ENCODE measurements at places on chromosomes 2 and 18.

DNA sequence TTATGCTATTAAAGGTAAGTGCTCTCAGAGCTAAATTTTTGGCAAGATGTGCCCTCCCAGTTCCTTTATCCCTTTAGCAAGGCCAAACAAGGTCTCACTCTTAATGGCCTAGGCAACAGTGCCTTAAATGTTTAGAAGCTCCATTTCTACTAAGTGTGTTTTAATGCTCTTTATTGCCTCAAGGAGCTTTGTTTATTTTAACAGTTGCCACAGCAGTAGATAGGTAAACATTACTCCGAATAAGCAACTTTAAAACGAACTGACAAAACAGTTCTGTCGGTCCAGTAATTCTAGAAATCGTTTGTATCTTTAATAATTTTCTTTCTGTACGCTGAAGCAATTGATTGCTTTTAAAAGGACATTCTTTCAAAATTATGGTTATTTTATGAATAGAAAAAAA lies 74.5 kb downstream of the PIEZO2 start:
- DNase-seq = no peak

GRCh38 chr2:43224571-43225092 lies 1.8 kb downstream of the ZFP36L2 start:
- peak; percentile 46 for DNase-seq

DNA sequence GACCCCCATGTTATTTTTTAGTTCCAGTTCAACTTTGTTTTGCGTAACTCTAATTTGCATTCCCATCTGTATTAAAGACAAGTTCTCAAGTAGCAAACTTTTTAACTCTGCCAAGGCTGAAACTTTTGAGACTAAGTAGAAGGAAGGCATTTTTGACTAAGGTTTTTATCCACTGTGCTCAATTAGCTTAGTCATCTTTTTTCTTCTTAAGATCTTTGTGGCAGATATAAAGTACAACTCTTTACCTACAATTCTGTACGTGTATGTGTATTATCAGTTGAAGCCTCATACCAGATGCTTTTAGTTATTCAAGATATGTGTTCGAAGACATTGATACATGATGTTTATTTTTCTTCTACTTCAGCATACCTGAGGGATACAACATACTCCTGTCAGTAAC lies 41.6 kb downstream of the CREB1 start:
- no peak for DNase-seq

DNA sequence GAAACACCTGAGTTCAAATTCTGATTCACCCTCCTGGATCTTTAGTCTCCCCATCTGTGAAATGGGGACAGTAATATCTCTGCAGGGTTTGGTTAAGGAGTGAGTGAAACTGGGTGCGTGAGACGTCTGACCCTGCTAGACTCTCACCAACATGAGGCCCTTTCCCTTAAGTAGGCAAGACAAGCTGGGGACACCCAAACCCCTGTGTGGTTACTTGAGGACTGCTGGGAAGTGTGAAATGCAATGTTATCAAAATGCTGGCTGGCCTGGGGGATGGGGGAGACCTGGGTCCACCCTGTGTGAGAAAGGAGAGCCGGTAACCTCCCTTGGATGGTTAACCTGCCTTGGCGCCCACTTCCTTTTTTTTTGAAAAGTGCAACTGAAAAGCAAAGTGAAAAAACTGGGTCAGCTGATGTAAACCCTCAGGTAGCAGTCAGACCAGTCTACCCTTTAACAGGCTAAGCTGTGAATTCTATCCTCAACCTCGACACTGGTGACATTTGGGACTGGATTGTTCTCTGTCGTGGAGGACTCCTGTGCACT lies 82.3 kb downstream of the INPP5D start:
- no peak for DNase-seq

GRCh38 chr2:70999362-70999761 lies 4.7 kb upstream of the TEX261 start:
- no peak for DNase-seq

DNA sequence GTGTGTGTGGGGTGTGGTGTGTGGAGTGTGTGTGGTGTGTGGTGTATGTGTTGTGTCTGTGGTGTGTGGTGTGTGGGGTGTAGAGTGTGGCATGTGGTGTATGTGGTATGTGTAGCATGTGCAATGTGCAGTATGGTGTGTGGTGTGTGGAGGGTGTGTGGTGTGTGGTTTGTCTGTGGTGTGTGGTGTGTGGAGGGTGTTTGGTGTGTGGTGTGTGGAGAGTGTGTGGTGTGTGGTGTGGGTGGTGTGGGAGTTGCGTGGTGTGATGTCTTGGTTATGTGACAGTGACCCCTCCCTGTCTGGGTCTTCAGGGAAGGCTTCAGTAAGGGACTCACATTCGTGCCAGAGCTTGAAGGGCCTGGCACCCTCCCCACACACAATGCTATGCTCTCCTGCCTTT lies 718.2 kb upstream of the SOX11 start:
- DNase-seq = no peak

- no peak for DNase-seq
Measured at GRCh38 chr2:68562934-68563333, 80.4 kb upstream of the PROKR1 start.

DNA sequence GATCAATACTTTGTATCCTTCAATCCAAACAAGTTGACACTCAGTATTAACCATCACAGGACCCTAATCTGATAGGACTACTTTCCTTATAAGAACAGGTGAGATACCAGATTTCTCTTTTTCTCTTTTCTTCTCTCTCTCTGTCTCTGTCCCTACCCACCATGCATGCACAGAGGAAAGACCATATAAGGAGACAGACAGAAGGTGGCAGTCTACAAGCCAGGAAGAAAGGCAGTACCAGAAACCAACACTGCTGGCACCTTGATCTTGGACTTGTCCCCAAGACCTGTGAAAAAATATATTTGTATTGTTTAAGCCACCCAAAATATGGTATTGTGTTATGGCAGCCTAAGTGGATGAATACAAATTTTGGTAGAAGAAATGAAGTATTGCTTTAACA lies 156.2 kb upstream of the KCNH7 start:
- no peak for DNase-seq

DNA sequence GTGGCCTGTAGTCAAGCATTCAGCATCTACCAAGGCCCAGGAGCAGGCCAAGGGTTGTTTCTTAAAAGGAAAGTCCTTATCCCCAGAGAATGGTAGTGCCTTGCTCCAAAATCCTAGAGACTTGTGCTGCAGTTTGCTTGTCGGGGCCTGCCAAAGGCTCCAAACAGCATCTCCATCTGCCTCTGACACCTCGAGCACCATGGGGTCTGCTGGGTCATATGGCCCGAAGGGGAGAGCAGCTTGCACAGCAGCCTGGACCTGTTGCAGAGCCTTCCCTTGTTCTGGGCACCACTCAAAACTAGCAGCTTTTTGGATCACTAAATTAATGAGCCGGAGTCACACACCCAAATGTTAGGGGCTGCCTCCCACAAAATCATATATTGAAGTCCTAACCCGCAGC lies 35.7 kb downstream of the GNAL start:
- DNase-seq = no peak

DNA sequence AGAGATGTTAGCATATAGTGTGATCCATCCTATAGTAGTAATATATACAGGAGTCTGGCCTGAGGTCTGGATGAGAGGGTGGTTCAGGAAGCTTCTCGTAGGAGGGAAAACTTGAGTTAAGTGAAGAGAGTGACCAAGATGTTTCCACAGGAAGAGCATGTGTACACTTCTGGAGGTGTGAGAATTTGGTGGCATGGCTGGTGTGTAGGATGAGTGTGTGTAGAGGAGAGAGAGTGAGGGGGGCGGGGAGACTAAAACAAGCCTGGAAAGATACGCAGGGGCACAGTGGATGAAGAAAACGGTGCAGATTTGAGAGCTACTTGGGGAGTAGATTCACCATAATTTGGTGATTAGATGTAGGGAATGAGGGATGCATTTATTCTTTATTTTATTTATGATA lies 43.5 kb upstream of the CTLA4 start:
- no peak for DNase-seq

DNA sequence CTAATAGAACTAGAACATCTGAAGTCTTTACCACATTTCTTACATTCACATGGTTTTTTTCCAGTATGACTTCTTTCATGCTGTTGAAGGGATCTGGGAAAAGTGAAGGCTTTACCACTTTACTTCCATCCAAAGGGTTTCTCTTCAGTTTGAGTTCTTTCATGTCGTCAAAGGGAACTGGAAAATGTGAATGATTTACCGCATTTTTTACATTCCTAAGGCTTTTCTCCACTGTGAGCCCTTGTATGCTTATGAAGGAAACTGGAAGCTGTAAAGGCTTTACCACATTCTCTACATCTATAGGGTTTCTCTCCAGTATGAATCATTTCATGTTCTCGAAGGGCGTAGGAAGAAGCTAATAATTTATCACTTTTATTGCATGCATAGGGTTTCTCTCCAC lies 46.7 kb downstream of the NBEAL1 start:
- no peak for DNase-seq

DNA sequence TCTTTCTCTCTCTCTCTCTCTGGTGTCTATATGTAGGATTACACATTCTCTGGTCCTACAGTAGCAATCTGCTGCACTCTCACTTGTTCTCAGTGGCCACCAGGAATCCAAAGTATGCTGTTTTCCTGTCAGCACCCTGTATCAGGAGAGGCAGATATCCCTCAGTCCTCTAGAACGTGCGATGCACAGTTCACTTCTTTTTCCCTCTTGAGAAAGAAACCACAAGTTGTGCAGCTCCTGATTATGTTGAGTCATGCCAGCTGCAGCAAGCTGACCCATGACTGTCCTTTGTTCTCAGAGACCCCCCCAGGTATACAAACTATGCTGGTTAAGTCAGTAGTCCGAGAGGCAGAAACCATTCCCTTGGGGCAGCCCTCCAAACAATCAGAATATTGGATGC lies 54.6 kb downstream of the LANCL1 start:
- no peak for DNase-seq

- peak; percentile 45 for DNase-seq
Measured at GRCh38 chr2:19349911-19350677, 8.3 kb downstream of the OSR1 start.

- no peak for DNase-seq
Measured at GRCh38 chr2:213119061-213119809, 32.2 kb downstream of the IKZF2 start.

DNA sequence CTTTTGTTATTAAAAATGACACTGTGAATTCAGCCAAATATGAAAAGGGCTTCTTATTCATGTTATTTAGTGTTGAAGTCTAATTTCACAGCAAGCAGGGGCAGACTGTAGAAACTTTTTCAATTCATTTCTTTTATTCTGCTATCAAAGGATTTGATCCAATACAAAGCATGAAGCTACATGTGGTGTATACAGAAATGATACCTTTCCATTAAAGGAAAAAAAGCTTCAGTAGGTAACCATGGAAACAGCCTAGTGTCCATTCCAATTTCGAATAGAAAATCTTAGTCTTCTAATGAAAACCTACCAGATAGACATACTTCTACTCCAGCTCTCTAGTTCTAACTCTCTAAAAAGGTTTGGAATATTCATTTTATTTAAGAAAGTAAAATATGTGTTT lies 276.2 kb upstream of the KCNJ3 start:
- no peak for DNase-seq

DNA sequence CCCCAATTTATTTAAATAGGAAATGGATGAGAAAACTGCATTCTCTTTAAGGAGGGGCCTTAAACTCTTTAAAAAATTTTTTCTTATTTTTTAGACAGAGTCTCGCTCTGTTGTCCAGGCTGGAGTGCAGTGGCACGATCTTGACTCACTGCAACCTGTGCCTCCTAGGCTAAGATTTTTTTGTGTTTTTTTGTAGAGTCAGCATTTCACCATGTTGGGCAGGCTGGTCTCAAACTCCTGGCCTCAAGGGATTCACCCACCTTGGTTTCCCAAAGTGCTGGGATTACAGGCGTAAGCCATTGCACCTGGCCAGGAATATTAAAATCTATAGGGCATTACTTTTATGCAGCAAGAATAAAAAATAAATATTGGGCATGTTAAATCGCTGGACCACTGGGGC lies 56.0 kb downstream of the GALR1 start:
- DNase-seq = no peak

GRCh38 chr2:45328264-45328870 lies 282.7 kb downstream of the SRBD1 start:
- DNase-seq = no peak

DNA sequence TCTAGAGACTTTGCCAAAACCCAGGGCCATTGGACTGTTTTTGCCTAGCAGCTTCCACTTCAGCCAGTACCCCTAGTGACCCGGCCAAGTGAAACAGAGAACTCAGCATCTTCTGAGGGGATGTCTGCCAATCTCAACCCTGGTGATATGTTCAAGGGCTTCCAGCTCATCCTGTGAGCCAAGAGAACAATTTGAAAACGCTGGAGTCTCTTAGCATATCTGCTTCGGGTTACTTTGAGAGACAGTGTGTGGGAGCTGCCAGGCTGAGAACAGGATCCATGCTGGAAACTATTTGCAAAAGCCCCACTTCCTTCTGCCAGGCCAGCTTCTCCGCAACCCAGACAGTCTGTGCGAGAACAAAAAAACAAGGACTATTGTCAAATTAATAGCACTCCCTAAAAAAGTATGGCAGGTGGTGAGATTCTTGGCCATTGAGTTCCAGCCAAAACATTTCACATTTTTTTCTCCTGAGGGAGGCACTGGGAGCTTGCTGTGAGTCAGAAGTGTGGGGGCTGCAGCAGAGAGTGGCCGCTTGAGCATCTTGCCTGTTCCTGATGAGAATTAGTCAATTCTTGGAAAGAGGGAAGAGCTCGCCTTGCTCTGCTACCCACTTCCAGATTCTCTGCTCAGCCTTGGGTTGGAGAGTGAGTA lies 395.6 kb upstream of the TRIB2 start:
- DNase-seq = no peak

DNA sequence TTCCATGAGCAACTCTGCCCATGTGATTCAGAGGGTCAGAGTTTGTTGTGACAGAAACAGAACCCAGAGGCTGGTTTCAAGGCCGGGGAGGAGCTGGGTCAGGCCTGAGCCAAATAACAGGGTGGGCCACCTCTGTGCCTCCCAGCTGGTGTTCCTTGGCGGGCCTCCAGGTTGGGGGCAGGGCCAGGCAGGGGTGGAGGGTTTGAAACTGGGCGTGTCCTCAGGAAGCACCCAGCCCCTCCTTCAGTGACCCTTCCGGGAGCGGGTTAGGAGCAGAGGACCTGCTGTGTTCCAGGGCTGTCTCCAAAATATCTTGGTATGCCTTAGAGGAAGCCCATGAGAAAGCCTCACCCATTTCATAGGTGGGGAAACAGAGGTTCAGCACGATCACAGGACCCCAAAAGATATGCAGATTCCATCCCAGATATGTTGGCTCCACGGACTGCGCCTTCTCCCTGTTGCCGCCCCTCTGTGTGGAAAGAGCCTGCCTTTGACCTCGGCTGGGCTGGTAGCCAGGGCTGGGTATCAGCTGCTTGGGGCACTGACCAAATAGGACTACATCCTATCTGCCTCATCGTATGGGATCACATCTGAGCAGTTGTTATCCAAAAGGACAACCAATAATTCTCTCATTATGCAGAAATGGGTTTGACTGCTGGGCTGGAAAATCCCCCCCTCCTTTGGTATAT lies 74.8 kb upstream of the GLI2 start:
- no peak for DNase-seq

- no peak for DNase-seq
Measured at GRCh38 chr18:74682141-74682990, 84.7 kb downstream of the ZNF407 start.

Data from hematopoietic multipotent progenitor cell treated with erythropoietin and hydrocortisone succinate and interleukin-3 and kit ligand, for 15 days (in vitro differentiated cells).